ENCODE measurements at places on chromosomes 2 and 18.
A peak's percentile ranks its signal among the peaks of the same experiment; 100 is the strongest.

GRCh38 chr2:74507926-74508520 lies 528 bp upstream of the PCGF1 start:
- no peak for DNase-seq

DNA sequence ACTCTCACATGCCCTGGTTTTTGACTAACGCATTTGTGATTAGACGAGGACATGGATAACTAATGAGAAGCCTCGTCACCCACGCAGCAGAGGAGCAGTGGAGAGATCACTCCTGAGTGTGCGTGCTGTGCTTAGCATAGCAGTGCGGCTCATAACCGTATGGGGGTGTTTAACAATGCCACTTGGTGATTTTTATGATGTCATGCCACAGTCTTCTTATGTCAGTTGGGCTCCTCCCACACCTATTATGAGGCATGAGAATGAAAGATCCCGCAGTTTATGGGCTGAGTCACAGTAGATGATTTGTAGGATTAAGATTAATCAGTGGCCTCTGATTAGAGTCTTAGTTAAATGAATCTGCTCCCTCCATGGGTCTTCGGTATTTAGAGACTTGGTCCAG lies 2.5 kb upstream of the SMIM21 start:
- no peak for DNase-seq

DNA sequence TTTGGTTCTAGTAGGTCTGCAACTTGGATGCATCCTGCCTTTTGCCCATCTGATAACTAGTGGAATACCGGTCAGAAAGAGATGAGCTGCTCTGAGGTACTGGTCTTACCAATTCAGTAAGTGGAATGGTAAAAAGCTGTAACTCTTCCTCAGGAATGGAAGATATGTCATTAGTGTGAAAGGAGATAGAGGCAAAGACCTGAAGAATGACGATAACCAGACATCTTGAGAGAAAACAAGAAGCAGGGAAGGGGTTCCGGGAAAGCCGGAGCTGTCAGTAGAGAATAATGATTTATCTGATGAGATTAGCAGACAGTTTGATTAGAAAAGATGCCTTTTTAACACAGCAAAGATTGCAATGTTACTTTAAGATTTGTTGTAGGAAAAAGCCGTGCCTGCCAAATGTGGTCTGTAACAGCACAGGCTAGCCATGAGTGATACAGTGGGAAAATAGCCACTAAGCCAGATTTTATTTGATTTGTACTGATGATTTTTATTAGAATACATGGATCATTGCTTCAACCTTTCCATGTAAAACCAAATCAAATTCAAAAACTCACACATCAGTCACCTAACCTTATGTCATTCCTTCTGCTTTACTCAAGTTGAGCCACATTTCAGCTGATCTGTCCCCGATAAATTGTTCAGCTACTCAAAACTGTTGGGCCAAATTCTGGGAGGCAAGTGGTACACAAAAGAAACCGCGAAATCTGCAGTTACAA lies 110.0 kb downstream of the TCF4 start:
- no peak for DNase-seq

DNA sequence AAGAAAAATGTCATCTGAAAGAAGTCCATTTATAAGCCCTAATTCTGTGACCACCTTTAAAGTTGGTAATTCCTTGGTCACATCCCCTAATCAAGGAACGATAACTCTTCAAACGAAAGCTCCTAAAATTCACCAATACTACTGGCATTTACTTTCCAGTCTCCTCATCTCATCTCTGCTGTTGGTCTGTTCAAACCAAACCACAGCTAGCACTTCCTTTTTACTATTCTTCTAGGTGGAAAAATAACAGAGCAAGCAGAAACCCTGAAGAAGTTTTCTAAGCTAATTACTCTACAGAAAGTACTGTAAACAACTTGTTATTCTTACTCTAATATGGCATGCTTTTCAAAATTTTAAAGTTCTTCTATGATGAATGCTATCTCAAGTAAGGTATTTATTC lies 21.6 kb downstream of the TIA1 start:
- DNase-seq = no peak

DNA sequence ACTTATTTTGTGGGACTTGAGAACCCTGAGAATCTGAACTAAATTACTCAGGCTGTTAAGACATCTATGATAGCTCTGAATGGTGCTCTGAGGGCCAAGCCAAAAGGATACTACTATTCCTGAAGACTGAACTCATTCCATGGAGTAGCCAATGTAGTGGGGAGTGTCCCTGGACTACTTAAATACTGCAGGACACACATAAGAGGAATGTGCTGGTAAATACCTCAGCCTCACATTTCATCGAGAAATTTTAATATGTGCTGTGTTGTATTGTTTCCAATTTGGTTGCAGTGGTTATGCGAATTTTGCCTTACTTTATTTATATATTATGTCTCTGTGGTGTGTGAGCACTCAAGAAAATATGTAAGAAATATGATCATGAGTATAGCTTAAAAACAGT lies 264.4 kb upstream of the FIGN start:
- no peak for DNase-seq

GRCh38 chr2:119756837-119757236 lies 2.9 kb upstream of the PTPN4 start:
- DNase-seq = peak; percentile 48

GRCh38 chr2:99127981-99128380 lies 13.5 kb upstream of the C2orf15 start:
- no peak for DNase-seq

DNA sequence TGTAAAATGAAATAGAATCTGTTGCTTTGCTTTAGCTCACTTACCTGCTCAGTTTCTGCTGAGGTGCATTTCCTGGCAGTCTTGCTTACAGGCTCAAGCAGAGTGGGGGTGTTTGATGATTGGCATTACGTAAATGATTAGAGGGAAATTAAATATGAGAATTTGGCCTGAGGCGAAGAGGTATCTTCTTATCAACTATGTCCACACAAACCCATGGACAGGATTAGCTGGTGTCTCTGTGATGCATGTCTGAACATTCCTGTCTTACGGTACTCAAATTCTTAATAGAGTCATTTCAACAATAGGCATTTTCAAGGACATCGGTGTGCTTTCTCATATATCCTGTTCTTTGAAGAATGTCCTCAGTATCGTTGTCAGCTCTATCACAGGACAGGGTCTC lies 102.1 kb downstream of the PRPF40A start:
- DNase-seq = no peak

DNA sequence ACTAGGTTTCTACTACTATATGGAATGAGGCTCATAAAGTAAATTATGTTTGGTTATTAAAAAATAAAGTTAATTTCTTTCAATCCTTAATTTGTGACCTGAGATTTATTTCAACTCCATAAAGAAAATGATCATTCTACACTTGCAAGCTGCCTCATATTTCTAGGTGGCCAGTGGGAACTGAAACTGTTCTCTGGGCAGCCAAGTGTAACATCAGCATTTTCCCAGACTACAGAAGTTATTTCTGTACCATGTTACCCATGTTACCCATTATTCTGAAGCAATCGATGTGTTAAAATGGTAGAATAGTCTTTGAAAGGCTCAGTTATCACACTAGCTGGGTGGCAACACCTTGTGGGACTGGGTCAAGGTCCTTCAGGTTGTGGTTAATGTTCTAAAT lies 139.3 kb upstream of the FBXO11 start:
- no peak for DNase-seq

DNA sequence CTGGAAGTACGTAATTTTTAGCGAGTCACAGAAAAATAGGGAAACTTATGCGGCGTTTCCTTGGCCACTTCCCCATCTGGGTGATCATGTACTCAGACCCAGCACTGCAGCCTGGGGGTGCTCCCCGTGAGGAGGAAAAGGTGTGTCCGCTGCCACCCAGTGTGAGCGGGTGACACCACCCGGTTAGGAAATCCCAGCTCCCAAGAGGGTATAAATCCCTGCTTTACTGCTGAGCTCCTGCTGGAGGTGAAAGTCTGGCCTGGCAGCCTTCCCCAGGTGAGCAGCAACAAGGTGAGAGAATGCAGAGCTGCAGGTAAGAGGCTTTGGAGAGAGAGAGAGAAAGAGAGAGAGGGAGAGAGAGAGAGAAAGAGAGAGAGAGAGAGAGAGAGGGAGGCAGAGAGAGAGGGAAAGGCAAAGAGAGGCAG lies at the start of gene IL1R2:
IL1R2 (plus strand) TSS at position 240 of the 425 bp plus-strand sequence. CDS start 16,616 bp downstream, outside the sequence.
- no peak for DNase-seq

GRCh38 chr2:231227310-231228162 lies 29.1 kb downstream of the ARMC9 start:
- DNase-seq = peak; percentile 52

GRCh38 chr2:219641390-219642068 lies 14.1 kb downstream of the SLC4A3 start:
- DNase-seq = no peak

DNA sequence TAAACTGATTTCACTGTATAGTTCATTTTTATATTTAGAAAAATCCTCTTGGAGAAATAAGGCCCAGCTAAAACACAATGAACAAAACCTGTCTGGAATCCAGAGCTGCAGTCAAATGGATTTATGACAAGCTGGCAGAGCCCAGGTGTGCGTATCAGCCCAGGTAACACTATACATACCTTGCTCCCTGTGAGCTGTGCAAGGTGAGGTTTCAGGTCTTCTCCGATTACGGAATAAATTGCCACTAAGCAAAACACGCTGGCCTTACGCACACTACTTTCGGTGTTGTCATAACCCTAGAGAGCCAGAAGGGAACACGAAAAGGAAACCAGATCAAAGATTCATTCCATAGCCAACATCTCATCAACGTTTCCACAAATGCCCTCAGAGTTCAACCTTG lies 61.9 kb upstream of the TFCP2L1 start:
- no peak for DNase-seq

DNA sequence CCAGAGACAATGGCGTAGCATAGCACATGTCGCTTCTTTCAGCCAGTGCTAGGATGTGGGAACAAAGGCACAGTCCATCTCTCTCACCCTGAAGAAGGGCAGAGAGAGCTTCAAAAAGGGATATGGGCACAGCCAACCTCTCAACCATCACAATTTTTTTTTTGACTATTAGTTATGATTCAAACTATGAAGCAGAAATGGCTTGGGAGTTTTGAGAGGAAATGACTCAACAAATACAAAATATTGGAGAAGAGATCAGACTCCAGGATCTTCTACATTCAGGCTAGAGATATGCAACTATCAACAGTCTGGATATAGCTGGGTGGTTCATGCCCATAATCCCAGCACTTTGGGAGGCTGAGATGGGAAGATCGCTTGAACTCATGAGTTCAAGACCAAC lies 109.1 kb downstream of the MCFD2 start:
- DNase-seq = peak; percentile 11

DNA sequence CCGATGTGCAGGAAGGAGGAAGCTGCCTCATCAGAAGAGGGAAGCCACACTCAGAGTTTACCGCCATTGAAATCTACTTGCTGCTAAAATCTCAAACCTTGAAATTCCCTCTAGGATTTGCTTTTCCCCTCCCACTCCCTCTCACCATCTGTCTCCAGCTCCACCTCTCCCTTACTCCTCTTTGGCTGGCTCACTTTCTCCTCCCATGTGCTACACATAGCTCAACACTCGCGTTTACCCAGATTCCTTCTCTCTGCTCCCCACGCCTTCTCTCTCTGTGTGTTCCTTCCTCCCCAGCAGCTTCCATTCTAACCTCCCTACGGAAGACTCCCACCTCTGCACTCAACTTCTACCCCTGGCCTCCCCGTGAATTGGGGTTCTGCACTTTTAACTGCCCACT lies 143.1 kb downstream of the DNER start:
- no peak for DNase-seq

- DNase-seq = no peak
Measured at GRCh38 chr2:117997872-117998454, 15.9 kb downstream of the CCDC93 start.

GRCh38 chr2:72921088-72921851 lies 4.0 kb downstream of the EMX1 start:
- DNase-seq = no peak

GRCh38 chr2:48364100-48364499 lies 165.9 kb upstream of the STON1 start:
- DNase-seq = no peak

DNA sequence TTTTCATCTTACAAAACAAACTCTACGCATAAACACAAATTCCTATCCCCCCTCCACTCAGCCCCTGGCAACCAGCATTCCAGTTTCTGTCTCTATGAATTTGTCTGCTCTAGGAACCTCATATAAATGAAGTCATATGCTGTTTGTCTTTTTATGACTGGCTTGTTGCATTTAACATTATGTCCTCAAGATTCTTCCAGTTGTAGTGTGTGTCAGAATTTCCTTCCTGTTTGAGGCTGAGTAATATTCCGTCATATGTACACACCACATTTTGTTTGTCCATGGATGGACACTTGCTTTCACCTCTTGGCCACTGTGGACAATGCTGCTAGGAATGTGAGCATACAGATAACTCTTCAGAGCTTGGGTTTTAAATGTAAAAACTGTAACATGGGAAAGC lies 272.1 kb downstream of the GBX2 start:
- peak; percentile 7 for DNase-seq

GRCh38 chr2:64391424-64391823 lies 62.5 kb upstream of the LGALSL start:
- DNase-seq = no peak

GRCh38 chr2:10465910-10466309 lies 17.8 kb upstream of the ODC1 start:
- DNase-seq = no peak

DNA sequence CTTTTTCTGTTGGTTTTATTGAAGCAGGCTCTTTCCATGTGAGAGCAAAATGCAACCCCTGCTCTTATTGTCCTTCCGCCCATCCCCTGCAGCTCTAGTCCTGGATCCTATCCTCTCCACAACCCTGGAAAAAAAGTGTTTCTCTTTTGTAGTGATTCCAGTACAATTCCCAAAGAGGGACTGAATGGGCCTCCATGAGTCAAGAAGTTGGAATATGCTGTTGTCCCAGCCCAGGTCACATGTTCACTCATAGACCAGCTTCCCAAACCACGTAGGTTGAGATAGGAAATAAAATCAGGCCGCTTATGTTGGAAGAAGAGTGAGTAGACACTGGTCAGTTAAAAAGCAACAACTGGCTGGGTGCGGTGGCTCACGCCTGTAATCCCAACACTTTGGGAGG lies 39.4 kb downstream of the CPO start:
- no peak for DNase-seq

GRCh38 chr2:74919827-74920226 lies 38.6 kb upstream of the POLE4 start:
- DNase-seq = no peak

DNA sequence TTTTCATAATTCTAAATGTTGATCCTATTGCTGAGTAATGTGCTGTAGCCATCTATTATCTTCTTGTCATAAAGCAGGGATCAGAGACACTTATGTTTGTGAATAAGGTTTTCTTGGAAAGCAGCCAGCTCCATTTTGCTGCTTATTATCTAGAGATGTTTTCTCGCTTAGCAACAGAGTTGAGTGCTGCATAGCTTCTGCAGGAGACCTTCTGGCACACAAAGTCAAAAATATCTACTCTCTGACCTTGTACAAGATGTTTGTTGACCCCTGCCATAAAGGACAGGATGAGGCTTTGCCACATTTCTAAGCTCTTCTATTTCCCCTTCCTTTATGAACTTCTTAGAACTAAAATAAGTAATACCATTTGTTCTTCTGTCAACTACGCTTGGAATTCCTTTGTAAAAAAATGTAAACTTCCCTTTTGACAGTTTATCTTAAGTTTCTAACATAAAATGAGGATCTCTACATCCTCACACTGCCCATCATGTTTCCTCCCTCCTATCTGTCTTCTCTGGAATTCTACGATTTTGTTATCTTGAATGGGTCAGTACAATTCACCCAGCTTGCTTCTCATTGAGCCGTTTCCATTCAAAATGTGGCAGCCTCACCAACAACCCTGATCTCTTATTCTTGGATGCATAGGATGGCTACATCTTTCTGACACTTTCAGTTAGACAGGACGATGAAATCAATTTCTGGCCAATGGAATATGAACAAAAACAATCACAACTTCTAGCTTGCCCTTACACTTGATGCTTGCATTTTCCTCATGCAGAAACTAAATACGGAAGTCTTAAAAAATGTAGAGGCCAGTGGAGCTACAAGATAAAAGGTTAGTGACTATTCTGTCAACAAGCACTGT lies 1377.0 kb downstream of the SUCLG1 start:
- DNase-seq = peak; percentile 100

All from pulmonary artery endothelial cell (primary cell).